Activated naive CD4-positive, alpha-beta T cell treated with anti-CD3 and anti-CD28 coated beads, Interleukin-2, amount 50 U/mL, for 72 hours (primary cell): ENCODE measurements at places on chromosomes 12 and 14. TPM values are rescaled to one million over a fixed set of nuclear protein-coding genes. Genes with fewer than 3 reads are reported as not detected.

GRCh38 chr14:58280954-58281787 lies 17.2 kb upstream of the ARID4A start:
- DNase-seq, result peak; percentile 30

The LMNTD1 gene
- not detected for total RNA-seq

- DNase-seq, result no peak
Measured at GRCh38 chr12:121980191-121980891, 41.3 kb upstream of the BCL7A start.

- DNase-seq, result no peak
Measured at GRCh38 chr12:89072294-89073026, 279.8 kb downstream of the DUSP6 start.

The DDN gene
- total RNA-seq, result 0.07 TPM

The TCL1B gene
- total RNA-seq, result not detected

GRCh38 chr12:119005913-119006312 lies 24.6 kb downstream of the SRRM4 start:
- DNase-seq, result no peak

The RPGRIP1 gene
- not detected for total RNA-seq

GRCh38 chr12:104090685-104091084 lies 26.4 kb downstream of the HCFC2 start:
- no peak for DNase-seq

The SIX4 gene
- total RNA-seq, result 0.21 TPM

The B4GALNT3 gene
- 3.8 TPM for total RNA-seq

GRCh38 chr12:42963988-42964387 lies 374.4 kb upstream of the PRICKLE1 start:
- DNase-seq, result no peak

GRCh38 chr12:92945659-92946220 lies 16.6 kb upstream of the EEA1 start:
- no peak for DNase-seq

- DNase-seq, result no peak
Measured at GRCh38 chr14:103361867-103362266, 23.3 kb upstream of the MARK3 start.

The IFI27L2 gene
- 67.8 TPM for total RNA-seq

DNA sequence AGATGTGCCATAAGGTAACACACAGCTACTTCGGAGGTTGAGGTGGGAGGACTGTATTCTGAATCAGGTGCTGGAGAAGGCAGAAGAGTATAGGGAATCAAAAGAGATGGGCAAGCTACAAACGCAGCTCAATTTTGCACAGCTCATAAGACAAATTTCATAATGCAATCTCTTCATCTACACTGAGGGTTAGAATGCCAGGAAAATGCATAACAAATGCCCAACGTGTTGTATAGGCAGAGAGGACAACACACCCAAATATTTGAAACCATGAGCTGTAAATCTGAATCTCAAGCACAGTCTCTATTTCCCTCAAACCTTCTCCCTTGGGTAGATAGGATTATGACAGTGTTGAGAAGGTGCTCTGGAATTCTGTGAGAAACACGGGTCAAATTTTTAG lies 263.1 kb upstream of the FOXN3 start:
- no peak for DNase-seq

The KRT5 gene
- not detected for total RNA-seq

The AICDA gene
- total RNA-seq, result not detected

The KRT75 gene
- total RNA-seq, result not detected

The CCDC77 gene
- total RNA-seq, result 18.1 TPM

DNA sequence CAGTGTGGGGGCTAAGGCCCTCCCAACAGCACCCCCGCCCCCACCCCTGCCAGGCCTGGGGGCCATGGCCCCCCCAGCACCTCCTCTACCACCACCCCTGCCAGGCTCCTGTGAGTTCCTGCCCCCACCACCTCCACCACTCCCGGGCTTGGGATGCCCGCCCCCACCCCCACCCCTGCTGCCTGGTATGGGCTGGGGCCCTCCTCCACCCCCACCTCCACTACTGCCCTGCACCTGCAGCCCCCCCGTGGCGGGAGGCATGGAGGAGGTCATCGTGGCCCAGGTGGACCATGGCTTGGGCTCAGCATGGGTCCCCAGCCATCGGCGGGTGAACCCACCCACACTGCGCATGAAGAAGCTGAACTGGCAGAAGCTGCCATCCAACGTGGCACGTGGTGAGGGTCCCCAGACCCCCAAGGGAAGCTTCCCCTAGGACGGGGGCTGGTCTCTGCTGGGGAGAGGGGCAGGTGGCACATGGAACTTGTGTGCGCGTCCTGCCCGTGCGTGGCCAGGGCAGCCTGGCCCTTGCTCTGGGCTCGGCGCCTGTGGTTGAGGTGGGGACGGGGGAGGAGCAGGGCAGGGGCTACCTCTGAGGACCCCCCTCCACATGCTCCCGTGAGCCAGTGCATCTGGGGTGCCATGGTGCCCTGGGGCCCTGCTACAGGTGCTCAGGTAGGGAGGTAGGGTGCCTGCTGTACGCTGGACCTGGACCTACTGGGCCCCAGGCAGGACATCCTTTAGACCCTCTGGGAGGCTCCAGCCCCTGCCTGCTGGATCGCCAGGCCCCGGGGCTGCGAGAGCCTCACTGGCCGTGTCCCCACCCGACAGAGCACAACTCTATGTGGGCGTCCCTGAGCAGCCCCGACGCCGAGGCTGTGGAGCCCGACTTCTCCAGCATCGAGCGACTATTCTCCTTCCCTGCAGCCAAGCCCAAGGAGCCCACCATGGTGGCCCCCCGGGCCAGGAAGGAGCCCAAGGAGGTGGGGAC lies 16.1 kb upstream of the ADSS1 start:
- DNase-seq, result no peak

DNA sequence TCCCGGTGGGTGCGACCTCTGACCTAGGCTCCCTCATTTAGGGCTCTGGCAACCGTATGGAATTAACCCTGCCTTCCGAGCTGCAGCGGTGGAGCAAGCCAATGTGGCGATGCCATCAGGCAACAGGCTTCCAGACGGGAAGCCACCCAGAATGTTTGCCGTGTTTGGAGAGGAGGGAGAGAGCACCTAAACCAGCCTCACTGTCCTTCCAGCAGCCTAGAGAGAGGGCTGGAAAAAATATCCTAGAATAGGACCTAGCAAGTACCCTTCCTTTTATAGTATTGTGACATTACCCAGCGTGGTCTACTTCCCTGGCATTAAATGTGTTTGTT lies 287 bp upstream of the SLC2A13 start:
- no peak for DNase-seq

- no peak for DNase-seq
Measured at GRCh38 chr14:27050208-27050607, 452.4 kb upstream of the NOVA1 start.

GRCh38 chr14:49589387-49589786 lies 3.2 kb upstream of the RPS29 start:
- no peak for DNase-seq

DNA sequence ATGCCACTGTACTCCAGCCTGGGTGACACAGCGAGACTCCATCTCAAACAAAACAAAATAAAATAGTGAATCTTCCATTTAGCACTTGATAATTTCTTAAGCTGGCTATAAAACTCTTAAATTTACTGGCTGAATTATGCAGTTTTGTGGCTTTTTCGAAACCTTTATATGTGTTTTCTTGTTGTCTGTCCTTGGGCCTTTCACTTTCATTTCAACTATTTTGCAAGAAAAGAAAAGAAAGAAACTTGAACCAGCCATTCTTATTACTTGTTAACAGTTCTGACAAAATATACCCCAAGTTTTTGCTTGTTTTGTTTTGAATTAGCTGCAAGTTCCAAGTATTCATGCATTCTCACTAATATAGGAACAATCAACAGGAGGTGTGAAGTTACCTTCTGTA lies 42.8 kb downstream of the PRICKLE1 start:
- no peak for DNase-seq

The CD4 gene
- total RNA-seq, result 165 TPM

DNA sequence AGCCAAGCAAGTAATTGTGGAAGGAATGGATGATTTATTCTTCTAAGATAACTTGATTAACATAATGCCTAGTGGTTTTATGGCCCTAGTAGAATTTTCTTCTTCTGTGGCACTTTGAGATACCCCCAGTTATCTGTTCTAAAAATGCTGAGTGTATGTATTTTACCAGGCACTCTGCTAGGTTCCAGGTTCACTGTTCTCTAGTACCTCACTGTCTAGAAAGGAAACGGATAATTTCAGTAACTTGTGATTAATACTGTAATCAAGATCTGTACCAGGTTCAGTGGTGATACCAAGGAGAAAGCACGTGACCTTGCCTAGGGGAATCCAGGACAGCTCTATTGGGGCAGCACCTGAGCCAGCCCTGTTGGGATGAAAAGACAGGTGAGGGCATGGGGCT lies 8.0 kb downstream of the ANO6 start:
- no peak for DNase-seq

The GALNT6 gene
- 2.5 TPM for total RNA-seq

The EFS gene
- total RNA-seq, result not detected

DNA sequence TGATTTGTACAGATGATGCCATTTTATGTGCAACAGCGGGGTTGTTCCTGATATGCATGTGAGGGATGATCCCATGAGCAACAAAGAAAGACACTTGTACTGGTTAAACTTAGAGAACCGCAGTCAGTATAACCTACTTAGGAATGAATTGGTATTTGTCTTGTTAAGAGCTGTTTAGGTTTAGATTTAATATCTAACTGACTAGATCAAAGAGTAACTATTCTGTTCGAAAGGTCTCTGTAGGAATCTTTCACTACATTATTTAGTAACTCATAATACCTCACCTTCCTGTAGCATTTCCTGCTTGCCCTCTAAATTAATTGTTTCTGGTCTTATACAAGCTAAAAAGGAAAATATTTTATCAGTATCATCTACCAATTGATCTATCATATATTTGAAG lies 350.4 kb downstream of the TRHDE start:
- no peak for DNase-seq

DNA sequence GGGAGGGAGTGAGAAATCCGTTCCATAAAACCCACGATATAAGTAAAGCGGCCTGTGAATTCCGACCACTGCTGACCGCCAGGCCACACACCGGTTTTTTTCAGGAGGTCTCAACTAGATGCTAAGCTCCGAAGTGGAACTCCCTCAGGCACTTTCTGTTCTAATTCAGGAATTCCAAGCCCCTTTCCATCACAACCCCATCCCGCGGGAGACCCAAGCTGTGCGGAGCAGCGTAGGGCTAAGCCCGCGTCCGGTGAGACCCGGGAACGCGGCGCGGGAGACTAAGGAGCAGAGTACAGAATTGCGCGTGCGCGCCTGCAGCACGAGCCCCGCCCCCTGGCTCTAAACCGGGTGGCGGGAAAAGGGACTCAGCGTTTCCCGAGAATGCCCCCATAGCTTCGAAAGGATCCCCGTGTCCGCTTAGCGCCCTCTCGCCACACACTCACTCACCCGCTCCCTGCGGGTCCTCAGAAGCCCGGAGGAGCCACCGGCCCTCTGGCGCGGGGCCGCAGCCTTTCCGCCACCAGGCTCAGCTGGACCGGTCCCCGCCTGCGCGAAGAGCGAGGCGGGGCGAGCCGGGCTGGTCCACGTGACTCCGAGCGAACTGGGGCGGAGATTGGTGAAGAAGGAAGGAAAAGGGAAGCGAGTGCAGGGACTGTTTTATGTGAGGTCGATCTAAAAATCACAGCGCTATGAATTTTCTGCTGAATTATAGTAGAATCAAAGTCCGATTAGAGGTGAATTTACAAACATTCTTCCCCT lies at the start of gene TIMELESS:
TIMELESS (minus strand) TSS at position 567 of the 762 bp plus-strand sequence. CDS start 15,256 bp downstream, outside the sequence.
- peak; percentile 94 for DNase-seq

- no peak for DNase-seq
Measured at GRCh38 chr14:71314717-71315116, 407.5 kb downstream of the PCNX1 start.

GRCh38 chr12:102652645-102653313 lies 172.4 kb upstream of the IGF1 start:
- DNase-seq, result no peak

The CLEC4A gene
- 3.5 TPM for total RNA-seq

- DNase-seq, result no peak
Measured at GRCh38 chr14:28596391-28596790, 170.2 kb upstream of the FOXG1 start.

DNA sequence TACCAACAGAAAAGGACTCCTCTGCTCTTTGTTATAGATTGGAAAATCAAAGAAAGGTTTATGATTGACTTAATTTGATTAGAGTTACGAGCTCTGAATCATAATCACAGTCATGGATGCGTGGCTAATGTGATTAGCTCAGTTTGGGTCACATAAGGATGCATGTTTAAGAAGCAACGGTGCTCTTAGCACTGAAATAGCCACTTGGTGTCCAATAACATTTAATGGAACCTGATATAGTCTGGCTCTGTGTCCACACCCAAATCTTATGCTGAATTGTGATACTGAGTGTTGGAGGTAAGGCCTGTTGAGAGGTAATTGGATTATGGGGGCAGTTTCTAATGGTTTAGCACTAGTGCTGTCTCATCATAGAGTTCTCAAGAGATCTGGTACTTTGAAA lies 501.6 kb downstream of the SLC6A15 start:
- no peak for DNase-seq

GRCh38 chr14:75292886-75293285 lies 14.3 kb downstream of the FOS start:
- DNase-seq, result no peak

- DNase-seq, result no peak
Measured at GRCh38 chr12:98591209-98591608, 2.3 kb upstream of the SLC25A3 start.

DNA sequence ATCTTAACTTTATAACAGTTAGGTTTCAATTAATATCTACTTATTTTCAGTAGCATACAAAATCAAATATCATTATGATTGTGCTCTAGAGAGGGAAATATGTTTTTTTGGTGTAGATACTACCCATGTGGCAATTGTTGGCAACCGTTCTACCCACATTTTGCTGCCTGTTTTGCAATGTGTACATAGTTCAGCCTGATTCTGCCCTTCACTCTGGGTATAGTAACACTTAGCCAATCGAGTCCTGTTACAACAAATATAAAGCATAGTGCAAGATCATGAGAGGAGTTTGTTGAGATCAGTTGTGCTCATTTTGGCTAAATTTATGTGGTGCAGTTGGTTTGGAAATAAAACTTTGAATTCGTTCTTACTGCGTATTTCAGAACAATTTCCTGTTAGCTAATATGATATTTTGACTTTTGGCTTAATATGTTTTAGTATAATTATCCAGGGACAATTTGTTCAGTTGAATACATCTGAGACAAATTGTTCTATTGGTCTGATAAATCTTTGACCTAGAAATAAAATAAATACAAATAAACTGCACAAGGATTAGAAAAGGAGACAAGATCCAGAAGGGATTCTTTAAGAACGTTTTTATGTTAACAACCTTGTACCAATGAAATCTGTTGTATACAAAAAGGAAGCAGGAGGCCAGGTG lies 76.9 kb downstream of the ATF7IP start:
- DNase-seq, result no peak

DNA sequence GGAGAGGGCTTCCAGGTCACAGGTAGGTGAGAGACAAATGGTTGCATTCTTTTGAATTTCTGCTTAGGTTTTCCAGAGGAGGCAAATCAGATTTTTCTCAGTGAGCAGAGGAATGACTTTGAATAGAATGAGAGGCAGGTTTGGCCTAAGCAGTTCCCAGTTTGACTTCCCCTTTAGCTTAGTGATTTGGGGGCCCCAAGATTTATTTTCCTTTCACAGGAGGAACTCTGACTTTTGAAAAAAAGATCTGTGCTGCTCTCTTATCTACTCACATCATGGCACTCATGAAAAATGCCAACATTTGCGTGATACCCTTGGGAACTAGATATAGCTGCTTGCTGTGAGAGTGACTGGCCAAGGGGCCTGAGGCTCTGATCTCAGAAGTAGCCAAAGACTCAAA lies 58.0 kb upstream of the EVL start:
- DNase-seq, result no peak

GRCh38 chr12:68962877-68963855 lies 30.2 kb upstream of the CPM start:
- DNase-seq, result no peak

The IL23A gene
- 9.6 TPM for total RNA-seq

The NOP9 gene
- 30.5 TPM for total RNA-seq
